ENCODE measurements at places on chromosomes 6 and 20. TPM values are rescaled to one million over a fixed set of nuclear protein-coding genes. Genes with fewer than 3 reads are reported as not detected.

The SIRT5 gene
- 6.8 TPM for total RNA-seq

- DNase-seq = no peak
Measured at GRCh38 chr20:60062431-60063047, 104.3 kb downstream of the CDH26 start.

The MYB gene
- not detected for total RNA-seq

DNA sequence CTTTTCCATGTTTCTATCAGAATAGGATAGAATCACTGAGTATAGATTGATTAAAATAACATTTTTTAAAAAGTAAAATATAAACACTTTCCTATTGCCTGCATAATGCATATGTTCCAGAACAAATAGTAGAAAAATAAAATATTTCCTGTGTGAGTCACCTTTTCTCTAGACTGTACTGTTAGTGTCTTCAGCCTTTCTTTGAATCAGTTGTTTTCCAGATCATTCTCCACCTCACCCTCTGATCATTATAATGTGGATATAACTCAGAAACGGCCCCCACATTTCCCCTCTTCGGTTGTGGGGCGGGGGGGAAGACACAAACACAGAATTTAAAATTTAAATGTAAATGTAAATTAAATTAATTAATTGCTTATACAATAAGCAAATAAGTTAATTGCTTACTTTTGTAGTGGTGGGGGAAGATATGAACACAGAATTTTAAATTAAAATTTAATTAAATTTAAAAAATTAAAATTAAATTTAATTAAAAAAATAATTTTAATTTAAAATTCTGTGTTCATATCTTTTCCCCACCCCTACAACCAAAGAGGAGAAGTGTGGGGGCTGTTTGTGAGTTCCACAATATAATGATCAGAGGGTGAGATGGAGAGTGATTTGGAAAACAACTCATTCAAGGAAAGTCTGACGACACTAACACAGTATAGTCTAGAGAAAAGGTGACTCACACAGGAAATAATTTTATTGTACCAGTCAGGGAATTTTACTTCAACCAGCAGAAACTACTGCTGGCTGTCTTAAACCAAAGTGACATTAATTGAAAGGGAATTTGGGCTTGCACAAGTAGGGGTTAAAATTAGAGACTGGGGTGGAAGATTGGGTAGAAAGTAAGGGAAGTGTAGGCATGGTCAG lies 37.1 kb upstream of the PROKR2 start:
- peak; percentile 86 for DNase-seq

GRCh38 chr20:59584278-59584925 lies 19.9 kb upstream of the PHACTR3 start:
- DNase-seq = no peak

The DAAM2 gene
- 0.20 TPM for total RNA-seq

DNA sequence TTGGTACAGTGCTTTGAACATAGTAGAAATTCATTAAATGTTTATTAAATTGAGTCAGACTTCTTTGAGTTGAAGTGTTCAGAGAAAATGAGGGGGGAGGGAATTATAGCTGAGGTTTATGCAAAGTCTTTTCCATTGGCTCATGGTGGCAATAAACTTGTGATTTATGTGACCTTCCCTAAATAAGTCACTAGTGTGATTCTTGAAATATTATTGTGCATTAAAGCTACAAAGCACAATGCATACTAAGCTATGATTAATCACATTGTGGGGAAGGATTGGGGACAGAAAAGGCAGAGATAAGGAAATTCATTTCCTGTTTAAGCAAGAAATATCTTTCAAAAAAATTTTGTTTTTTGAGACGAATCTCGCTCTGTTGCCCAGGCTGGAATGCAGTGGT lies 877.5 kb downstream of the TFAP2A start:
- DNase-seq = peak; percentile 64

The APCDD1L gene
- not detected for total RNA-seq

- DNase-seq = no peak
Measured at GRCh38 chr6:13953061-13953705, 28.4 kb downstream of the RNF182 start.

DNA sequence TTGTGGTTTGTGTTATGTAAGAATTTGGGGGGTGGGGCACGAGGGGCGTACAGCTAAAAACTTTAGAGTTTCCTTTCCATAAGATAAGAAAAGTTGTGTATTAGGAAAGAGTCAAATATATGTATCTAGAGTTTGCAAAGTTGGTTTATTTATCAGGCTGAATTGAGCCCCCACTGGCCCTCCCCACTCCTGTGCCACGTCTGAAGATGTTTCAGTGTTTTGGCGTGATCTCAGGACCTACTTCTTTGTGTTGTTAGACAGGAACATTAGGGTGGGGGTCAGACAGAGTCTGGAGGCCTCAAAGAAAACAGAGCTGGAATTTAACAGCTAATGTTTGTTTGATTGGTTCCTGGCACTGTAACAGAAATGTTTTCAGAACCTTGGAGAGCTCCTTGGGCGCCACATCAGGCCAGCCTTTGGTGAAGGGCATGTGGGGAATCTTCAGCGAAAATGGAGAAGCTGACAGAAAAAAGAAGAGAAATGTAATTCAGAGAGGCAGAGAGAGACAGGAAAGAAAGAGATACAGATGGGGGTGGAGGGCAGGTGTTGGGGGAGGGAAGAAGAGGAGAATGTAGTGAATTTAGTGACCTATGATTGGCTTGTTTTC lies 674 bp downstream of the NRSN1 start:
- peak; percentile 47 for DNase-seq

GRCh38 chr6:26016245-26016962 lies 53.8 kb downstream of the TRIM38 start:
- no peak for DNase-seq

DNA sequence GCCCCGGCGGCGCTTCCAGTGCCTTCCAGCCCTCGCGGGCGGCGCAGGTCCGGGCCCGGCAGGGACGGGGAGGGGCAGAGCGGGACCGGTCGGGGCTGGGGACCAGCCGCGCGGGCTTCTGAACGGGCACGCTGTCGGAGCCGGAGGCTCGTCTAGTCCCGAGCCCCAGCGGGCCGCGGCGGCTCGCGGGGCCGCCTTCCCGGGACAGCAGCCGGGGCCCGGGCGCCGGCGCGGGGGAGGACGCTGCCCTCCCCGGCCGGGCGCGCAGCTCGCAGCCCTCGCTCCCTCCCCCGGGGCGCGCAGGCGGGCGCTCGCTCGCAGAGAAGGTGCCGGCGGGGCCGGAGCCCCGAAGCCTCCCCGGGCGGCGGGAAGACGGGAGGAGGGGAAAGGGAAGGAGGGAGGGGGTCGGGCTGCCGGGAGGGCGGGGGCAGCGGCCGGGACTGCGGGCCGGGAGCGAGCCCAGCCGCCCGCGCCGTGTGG lies 696 bp upstream of the SIRPA start:
- DNase-seq = peak; percentile 82
